ENCODE measurements at places on chromosomes 3 and 15.
A peak's percentile ranks its signal among the peaks of the same experiment; 100 is the strongest.

DNA sequence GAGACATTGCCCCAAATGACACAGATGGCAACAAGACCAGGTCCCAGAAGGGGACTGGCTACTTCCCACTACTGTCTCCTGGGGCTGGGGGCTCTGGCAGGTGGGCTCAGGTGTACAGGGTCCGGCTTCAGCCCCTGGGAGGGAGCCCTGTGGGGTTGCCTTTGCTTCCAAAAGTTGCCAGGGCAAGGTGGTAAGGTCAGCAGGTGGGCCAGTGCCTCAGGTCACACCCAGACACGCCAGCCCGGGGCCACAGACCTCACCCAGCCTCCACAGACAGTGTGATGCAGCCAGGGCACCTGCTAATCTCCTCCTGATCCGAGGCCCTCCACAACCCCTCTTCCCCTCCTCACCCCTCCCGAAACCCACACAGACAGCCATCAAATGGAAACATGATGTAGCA lies 7.5 kb downstream of the OXTR start:
- DNase-seq: no peak

DNA sequence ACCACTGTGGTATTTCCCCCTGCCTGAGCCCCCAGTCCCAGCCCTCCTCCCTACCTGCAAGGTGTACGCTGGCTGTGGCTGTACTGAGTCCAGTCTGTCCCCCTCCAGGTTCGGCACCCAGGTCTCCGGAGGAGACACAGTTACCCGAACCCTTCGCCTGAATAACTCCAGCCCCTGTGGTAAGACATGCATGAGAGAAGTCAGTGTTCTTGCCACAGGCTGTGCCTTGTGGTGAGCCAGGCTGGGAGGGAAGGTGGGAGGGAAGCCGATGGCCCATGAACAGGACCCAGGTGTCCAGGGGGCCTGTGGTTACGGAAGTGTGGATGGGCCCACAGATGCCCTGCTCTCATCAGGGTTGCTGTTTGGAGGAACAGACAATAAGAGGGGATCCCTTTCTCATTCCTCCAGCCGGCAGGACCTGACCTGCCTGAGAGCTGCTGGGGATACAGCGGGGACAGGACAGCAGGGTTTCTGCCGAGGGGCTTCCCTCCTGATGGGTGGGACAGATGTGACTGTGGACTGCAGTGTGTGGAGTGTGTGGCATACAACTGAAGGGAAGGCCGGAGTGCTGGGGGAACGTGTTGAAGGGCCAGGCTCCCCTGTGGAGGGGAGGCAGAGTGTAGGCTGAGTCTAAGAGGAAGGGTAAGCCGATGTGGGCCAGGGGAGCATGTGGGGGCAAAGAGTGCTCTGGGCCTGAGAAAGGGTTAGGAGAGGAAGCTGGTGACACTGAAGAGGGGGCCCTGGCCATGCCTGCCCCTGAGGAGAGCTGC lies 21.9 kb downstream of the ACAA1 start:
- no peak for DNase-seq

DNA sequence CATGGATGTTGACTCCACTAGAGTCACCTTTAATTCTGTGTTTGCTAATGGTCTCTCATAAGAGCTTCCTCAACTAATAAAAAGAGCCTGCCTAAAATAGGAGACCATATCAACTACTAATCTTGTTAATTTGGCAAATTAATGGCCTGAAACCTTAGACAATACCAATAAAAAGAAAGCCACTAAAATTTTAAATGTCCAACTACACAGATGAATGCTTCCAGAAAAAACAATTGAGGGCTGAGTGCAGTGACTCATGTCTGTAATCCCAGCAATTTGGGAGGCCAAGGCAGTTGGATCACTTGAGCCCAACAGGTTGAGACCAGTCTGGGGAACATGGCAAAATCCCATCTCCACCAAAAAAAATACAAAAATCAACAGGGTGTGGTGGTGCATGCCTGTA lies 230.9 kb downstream of the NSUN3 start:
- no peak for DNase-seq

- DNase-seq: no peak
Measured at GRCh38 chr3:186708983-186709679, 8.0 kb upstream of the KNG1 start.

DNA sequence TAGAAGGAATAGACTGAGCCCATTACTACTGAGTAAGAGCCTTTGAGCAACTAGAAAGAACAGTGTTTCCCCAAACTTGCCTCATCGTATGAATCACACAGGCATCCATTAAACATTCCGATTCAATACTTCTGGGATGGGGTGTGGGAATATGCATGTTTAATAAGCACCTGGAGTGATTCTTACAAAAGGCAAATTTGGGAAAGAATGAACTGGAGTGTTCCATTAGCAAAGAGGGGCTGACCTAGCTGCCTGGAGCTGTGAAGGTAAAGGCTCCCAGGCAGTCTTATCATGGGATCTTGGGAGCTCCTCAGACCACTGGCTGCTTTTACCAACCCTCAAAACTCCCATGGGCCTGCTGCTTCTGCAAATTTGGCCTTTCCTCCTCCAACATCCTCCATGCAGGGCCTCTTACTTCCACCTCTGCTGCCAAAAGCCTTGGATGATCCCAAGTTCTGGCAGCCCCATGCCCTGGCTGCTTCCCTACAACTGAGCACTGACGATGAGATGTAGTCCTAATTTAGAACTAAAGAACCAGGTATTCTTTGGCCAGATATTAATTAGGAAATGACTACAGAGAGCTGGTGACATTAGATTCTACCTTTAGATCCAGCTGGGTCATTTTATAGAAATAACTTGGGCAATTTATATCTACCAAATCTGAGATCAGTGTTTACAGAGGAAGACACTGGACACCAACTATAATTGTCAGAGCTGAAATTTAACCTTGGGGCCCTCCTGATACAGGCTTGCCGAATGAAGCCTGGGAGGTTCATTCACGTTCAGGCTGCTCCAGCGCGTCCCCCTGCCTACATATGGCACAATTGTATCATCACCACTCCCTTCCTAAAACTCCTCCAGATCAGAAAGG lies 11.2 kb upstream of the HOMER2 start:
- DNase-seq: peak; percentile 33

DNA sequence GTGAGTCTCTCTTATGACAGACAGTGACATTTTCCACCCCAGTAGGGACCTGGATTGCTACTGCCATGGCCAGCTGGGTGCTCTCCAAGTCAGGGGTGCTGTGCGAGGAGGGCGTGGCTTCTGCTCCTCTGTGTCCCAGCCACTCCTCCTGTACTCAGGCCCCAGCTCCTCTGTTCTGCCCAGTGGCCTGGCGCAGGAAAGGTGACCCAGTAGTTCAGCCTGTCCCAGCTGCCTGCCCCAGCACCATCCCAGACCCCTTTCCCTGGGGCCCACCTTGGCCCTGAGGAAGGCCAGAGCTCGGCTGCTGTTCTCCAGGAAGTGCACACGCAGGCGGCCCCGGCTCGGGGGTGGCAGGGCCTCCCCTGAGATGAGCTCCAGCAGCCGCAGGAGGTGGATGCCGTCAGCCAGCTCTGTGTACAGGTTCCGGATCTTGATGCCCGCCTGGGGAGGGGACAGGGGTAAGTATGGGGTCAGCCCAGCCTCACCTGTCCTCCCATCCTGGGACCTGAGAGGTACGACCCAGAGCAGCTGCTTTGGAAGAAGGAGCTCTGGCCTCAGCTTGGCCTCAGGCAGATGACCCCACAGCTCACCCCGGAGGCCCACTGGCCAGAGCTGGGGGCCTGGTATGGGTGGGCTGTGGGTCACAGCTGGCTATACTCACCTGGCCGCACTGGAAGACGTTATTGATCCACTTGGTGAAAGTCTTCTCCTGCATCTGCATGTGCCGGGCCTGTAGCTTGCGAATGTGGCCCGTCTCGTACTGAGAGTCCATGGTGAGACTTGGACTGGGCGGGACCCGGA lies 1.0 kb downstream of the SPTBN5 start:
- DNase-seq: no peak

DNA sequence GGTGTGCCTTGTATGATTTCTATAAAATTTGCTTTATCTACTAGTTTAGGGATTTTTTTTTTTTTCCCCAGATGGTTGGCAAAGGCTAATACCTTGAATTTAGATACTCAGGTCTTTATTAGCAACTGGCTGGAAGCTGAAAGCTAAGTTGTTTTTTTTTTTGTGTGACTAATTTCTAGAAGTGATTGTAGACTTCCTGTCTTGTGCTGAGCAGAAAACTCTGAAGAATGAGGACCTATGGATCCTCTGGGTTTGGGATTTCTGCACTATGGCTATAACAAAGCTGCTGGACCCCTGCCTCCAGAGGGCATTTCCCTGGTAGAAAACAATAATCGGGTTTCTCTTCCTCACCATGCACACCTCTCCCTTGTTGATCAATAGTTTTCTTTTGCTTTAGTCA lies 10.0 kb downstream of the ARIH2 start:
- peak; percentile 12 for DNase-seq

DNA sequence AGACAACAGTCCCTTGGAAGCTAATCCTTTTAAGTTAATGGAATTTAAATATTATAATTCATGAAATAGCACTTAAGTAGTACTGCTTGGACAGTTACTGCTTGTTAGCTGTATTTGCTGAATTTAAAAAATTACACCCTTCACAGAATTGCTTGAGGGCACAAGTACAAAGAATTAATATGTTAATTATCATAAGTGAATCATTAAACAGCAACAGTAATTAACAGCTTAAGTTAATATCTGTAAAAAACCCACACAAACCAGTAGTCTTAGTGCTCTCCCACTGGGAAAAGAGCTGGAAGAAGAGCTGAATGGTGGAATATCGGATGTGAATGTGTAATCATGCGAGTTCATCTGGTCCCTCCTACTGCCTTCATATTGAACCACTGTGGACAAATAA lies 232.0 kb downstream of the CD47 start:
- no peak for DNase-seq

- DNase-seq: no peak
Measured at GRCh38 chr3:128372707-128373533, 93.8 kb downstream of the DNAJB8 start.

- no peak for DNase-seq
Measured at GRCh38 chr15:58434334-58434875, 2.6 kb downstream of the LIPC start.

- no peak for DNase-seq
Measured at GRCh38 chr3:197960694-197961581, 921 bp downstream of the LMLN start.
